ENCODE measurements at places on chromosomes 2 and 18.

- DNase-seq = no peak
Measured at GRCh38 chr2:137638932-137639331, 325.3 kb upstream of the HNMT start.

DNA sequence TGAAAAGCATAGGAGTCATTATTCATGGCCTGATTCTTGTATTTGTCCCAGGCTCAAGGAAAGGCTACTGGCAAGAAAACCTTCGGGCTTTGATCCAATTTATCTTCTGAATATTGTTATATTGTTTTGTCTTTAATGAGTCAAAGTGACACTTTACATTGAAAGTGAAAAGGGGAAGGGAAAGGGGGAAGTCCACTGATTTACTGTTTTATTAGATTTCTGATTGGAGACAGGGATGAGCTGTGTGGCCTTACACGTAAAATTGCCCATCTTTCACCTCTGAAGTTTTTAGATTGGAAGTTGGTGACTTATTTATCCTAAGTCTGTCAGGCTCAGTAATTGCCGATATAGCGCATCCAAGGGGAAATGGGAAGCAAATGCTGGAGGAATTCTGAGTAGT is 843.8 kb upstream of the LRRTM1 start:
- no peak for DNase-seq

DNA sequence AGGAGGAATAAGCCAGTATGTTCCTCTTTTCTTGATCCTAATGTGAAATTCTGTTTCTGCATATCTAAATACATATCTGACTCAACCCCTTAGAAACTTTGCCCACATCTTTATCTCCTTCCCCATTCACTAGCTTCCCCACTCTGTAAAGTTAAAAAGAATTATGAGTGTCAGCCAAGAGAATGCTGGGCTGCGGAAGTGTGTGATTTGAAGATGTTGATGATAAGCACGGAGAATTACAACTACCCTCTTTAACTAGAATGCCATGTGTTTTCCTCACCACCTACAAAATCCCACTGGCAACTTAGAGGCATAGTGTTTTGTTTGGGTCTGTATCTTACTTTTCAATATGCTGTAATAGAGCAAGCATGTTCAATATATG is 490.4 kb upstream of the FANCL start:
- no peak for DNase-seq

DNA sequence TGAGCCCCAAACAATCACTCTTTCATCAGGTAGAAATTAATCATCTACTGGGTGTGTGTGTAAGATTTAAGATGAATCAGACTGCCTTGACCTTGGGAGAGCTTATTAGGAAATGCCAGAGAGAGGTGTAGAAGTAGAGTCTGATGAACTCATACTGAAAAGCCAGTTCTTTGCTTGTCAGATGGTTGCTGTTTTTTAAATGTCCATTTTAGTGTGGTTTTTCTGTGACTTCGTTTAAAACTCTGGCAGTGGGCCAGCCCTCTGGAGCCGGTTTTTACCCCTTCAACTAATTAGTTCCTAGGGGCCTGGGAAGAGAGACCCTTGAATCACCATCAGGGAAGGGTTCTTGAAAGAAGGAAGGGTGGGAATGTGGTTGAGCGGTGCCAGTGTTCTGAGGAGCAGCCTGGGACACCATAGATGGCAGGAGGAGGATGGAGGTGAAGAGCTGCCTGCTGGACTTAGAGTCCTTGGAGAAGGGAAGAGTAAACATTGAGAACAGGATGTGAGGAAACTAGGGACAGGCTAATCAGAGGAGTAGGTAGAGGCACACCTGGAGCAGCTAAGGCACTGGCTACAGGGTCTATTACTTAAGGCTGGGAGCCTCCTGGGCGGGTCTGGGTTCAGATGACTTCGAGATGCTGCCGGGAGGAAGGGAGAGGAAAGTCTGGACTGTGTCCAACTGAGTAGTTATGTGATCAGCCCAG is 66.1 kb downstream of the LRRFIP1 start:
- DNase-seq = peak; percentile 50

DNA sequence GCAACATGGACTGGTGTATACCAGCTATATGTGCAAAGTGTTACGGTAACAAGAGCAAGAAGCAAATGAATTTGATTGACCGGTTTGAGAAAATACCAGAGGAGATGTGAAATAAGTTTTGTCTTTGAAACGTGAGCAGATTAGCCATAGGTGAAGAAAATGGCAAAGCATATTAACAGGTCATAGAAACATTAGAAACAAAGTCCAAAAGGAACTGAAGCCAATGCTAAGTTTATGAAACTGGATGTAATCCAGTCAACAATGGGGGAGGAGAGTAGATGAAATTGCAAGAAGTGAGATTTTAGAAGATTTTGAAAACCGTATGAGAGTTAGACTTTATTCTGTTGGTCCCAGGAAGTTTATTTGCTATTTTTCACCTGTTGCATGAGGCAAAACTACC is 1315.4 kb upstream of the CHAC2 start:
- DNase-seq = no peak

GRCh38 chr18:49521216-49521835 is 34.3 kb upstream of the C18orf32 start:
- peak; percentile 20 for DNase-seq
